Stimulated activated CD8-positive, alpha-beta memory T cell treated with anti-CD3 and anti-CD28 coated beads, Interleukin-4, amount 100 ng/mL, for 4 hours (primary cell): ENCODE measurements at places on chromosomes 16 and 17.

DNA sequence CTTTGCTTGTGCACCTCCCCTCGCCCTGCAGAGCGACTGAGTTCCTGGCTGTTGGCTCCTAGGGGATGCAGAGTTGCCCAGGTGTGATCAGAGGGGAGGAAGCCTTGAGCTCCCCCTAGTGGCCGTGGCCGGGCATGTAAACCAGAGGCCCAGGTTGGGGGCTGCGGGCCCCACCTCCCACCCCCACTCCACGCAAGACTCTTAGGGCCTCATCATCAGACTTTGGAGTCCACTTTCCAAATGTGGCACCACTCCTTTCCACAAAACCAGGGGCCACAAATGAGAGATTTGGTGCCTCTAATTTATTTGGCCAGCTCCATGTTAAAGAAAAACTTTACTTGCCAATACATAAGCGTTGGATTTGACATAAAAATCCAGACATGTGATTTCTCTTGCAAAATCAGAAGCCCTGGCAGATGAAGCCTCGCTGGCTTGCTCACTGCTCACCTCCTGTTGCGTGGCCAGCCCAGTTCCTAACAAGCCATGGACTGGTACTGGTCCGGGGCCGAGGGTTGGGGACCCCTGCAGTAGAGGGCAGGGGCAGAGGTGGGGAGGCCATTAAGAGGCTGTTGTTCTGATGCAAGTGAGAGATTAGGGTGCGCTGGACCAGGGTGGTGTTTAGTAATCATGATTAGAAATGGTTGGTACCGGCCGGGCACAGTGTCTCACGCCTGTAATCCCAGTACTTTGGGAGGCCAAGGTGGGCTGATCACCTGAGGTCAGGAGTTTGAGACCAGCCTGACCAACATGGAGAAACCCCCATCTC lies 28.7 kb upstream of the GAS7 start:
- DNase-seq = peak; percentile 14

GRCh38 chr16:21083729-21084268 lies 66.8 kb downstream of the DNAH3 start:
- DNase-seq = no peak

- no peak for DNase-seq
Measured at GRCh38 chr17:83096401-83097224, 17.2 kb downstream of the METRNL start.

DNA sequence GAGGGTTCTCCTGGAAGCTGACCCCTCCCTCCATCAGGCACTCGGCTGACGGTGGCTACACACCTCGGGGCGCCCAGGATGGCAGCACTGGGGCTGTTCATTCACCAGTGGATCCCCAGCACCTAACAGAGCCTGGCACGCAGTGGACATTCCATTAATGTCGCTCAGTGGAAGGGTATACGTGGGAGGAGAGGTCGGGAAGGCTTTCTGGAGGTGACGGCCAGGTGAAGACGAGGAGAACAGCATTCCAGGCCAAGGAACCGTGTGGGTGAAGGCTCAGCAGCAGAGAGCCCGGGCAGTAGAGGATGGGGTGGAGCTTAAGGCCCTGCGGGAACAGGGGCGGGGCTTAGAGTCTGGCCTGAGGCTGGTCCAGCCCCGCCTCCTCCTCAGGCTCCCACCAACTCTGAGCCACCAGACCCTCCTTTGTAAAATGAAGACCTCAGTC lies 2.5 kb upstream of the HS3ST6 start:
- DNase-seq = no peak

GRCh38 chr16:89958068-89958467 lies 9.5 kb downstream of the DEF8 start:
- no peak for DNase-seq
